ENCODE measurements at places on chromosomes 3 and 15.

GRCh38 chr15:42146551-42147430 lies 9.6 kb downstream of the PLA2G4F start:
- no peak for DNase-seq

DNA sequence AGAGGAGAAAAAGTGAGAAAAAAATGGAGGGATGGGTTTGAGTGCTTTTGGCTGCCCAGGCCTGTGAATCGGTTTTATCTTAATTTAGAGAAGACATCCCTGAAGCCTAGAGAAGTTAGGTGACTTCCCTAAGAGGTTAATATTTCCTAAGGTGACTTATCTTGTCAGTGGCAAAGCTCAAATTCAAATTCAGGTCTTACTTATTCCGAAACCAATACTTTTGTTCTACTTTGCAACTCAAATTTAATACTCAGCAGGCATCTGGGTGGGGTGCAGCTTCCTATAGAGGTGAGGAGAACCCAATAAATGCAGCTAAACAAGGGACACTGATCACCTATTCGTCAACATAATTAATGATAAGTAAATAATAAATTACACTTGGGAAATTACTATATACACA lies 54.9 kb upstream of the MYRIP start:
- DNase-seq: no peak

- no peak for DNase-seq
Measured at GRCh38 chr15:82942691-82943090, 9.8 kb downstream of the HOMER2 start.

DNA sequence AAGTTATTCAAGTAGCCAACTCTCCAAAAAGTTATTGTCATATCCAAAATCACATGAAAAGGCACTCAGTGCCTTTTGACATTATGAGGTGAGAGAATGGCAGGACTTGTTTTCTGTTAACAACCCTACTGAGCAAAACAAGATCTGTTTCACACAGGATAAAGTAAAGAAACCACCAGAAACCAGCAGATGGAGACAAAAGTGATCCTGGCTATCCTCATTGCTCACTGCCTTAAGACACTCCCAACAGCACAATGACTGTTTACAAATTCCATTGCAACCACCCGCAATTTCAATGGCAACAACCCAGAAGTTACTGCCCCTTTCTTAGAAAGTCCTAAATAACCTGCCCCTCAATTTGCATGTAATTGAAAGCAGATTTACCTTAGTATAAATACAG lies 352.6 kb upstream of the NDN start:
- no peak for DNase-seq

DNA sequence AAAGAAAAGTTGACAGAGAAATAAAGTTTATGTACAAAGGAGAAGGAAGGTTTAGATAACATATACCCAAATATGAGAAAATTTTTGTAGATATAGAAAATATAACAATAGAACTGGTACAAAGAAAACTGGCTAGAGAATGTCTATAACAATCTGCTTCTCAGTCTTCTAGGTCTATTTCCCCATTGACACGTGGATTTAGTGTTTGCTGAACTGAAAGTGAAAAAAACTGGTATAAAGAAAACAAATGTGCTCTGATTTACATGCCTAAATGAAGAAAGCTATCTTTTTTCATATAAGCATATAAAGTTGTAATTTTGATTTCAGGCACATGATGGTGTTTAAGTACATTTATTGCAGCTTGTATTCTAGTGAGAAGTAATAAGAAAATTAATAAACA lies 9.8 kb downstream of the KCNMB2 start:
- no peak for DNase-seq

- DNase-seq: no peak
Measured at GRCh38 chr15:98737721-98738120, 89.4 kb downstream of the IGF1R start.

DNA sequence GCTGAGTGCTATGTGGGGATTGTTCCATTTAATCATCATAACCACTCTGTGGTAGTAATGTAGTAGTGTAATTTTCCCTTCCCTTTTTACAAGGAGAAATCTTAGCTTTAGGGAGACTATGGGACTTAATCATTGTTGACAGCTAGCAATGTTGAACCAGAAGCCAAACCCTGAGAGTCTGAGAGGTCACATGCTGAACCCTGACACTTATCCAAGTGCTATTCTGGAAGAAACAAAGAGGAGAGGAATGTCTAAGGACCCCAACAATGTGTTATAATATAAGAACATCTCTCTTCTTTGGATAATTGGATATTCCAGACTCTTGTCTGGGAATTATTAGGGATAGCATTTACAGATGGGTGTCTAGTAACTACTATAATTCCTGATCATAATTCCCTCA lies 58.4 kb downstream of the GAP43 start:
- no peak for DNase-seq

GRCh38 chr3:65439641-65440284 lies 599.0 kb downstream of the MAGI1 start:
- no peak for DNase-seq

GRCh38 chr15:98865397-98866339 lies 141.9 kb downstream of the PGPEP1L start:
- peak; percentile 84 for DNase-seq

DNA sequence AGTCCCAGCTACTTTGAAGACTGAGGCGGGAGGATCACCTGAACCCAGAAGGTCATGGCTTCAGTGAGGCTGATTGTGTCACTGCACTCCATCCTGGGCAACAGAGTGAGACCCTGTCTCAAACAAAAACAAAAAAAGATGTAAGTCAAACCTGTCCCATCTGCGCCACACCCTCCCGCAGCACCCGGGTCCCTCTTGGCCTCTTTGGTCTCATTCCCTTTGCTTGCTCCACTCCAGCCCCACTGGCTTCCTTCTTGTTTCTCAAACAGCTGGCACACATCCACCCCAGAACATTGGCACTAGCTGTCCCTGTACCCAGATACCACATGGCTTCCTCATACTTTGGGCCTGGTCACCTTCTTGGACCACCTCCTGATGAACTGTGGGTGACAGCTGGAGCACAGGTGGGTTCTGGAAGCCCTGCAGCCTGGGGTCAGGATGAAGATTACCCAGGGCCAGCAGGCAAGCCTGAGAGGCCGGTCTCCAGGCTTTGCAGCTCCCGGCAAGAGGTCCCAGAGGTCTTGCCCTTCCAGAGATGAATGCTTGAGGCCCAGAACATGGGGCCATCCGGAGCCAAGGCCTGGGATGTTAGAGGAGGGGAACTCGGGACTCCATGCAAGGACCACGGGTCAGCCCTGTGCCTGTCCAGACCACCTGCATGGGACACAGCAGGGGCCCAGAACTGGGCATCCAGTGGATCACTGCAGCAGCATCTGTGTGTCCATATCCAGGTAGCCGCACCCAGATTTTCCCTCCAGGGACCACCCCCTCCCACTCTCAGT lies 10.9 kb upstream of the GATA2 start:
- DNase-seq: no peak

DNA sequence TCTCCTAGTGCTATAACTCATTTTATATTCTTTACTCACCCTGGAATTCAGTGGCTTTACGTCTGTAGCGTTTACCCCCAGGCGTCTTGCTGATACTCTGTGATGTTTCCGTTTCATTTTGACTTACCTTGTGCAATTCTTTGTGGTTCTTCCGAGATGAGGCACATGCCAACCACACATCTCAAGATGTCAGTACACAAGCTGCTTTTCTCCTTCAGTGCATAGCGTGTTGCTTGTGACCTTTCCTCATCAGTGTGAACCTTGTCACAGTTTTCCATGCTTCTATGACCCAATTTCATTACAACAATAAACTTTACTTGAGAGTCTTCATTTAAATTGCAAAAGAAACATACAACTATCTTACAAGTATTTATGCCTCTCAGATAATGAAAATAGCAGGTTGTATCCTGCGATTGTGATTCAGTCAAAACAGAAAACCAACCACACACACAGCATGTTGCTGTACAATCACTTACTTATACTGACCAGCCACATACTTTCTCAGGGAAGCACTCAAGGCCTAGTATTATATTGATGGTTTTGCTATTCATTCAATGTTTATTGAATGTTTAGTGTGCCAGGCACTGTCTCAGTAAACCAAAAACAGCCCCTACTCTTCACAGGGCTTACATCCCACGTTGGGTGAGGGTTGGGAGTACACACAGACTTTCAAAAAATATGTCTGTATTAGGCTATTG lies 4.6 kb upstream of the TBL1XR1 start:
- DNase-seq: peak; percentile 76

GRCh38 chr3:16807391-16807790 lies 77.4 kb upstream of the PLCL2 start:
- DNase-seq: no peak

DNA sequence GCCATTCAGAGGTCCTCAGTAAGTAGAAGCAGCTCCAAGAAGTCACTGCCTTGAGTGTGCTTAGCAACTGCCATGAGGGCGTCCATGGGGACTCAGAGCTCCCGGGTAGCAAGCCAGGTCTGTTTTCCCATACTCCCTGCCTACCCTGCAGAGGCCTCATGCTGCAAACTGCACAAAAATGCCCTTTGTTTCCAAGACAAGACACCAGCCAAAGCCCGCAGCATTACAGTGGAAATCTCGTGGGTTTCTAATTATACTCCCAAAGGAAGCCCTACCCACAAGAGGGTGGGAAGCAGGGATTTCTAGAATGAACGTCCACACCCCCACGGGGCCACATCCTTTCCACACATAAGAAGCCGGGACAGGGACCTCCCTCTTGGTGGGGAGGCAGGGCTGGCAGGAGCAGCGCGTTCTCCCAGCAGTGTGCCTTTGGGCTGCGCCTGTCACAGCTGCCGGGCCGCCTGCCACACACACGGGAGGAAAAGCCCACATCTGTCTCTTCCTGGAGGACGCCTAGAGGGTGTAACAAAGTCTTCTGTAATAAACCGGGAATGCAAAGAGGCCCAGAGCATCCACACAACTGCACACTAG lies 31.1 kb downstream of the FAM174B start:
- no peak for DNase-seq

- DNase-seq: no peak
Measured at GRCh38 chr3:69443457-69443920, 57.6 kb upstream of the FRMD4B start.

DNA sequence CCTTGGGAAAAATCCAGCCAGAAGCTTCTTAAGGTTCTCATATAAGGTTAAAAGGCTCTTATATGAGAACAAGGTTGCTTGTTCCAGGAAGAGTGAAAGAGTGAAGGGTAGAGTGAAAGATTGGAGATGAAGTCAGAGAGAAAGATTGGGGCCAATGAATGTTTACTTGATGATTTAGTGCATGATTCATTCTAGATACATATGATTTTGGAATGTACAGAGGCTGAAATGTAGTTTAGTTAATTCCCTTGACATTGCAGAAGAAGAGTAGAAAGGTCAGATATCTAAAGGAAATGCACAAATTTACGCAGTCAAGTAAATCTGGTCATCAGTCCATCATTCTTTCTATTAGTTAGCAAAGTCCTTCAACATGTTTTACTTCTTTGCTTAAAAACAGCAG lies 619.8 kb upstream of the ZNF717 start:
- no peak for DNase-seq

GRCh38 chr3:7423036-7423435 lies 562.1 kb downstream of the GRM7 start:
- no peak for DNase-seq

DNA sequence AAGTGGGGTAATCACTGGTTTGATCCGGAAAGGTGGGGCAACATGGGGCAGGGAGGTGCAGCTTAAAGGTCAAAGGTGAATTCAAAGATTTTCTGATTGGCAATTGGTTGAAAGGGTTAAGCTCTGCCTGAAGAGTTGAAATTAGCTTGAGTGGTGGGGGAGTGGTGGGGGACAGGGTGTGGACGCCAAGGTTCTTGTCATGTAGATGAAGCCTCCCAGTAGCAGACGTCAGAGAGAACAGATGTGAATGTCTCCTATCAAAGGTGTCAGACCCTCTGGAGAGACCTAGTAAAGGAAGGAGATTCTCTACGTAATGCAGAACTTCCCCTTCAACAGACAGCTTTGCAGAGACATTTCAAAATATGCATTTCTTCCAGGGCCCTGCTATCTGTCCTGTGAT lies 62.8 kb downstream of the ABCC5 start:
- DNase-seq: no peak

DNA sequence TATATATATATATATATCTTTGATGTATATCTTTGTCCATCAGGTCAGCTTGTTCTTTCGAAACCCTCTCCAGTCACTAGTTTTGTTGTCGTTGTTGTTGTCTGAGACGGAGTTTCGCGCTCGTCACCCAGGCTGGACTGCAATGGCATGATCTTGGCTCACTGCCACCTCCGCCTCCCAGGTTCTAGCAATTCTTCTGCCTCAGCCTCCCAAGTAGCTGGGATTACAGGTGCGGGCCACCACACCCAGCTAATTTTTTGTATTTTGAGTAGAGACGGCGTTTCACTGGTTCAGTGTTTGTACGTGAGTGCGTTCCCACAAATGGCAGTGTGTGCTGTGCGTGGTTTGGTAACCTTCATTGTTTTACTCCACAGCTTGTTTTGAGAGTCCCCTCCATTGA lies 51.7 kb downstream of the ZDHHC19 start:
- no peak for DNase-seq

GRCh38 chr3:195666-196065 lies 897 bp upstream of the CHL1 start:
- DNase-seq: no peak

DNA sequence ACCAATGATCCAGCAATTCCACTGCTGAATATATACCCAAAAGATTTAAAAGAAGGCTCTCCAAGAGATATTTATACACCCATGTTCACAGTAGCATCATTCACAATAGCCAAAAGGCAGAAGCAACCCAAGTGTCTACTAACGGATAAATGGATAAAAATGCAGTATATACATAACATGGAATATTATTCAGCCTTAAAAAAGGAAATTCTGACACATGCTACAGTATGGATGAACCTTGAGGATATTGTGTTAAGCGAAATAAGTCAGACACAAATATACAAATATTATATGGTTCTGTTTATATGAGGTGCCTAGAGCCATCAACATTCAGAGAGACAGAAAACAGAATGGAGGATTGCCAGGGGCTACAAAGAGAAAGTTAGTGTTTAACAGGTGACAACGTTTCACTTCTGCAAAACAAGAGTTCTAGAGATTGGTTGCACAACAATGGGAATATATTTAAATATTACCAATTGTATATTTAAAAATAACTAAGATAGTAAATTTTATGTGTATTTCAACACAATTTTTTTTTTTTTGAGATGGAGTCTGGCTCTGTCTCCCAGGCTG lies 69.4 kb downstream of the STAG1 start:
- DNase-seq: no peak
